ENCODE measurements at places on chromosomes 2 and 18.

- DNase-seq, result no peak
Observed at GRCh38 chr2:24820598-24821432, 27.6 kb downstream of the CENPO start.

DNA sequence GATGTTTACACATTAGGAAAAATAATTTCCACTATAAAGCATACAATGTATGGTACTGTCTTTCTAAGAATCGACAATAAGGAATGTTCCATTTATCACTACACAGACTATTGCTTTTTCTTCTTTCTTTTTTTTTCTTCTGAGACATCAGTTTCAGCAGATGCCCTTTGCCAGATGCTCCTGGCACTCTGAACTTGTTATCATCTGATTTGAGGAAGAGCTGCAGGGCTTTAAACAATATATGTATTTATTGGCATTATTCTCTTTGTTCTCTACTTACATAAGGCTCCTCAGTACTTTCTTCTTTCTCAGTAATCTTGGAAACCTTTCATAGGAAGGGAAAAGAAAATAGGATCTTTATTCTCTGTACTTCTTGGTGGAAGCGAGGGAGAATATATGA lies 45.0 kb upstream of the AGPS start:
- DNase-seq, result no peak

DNA sequence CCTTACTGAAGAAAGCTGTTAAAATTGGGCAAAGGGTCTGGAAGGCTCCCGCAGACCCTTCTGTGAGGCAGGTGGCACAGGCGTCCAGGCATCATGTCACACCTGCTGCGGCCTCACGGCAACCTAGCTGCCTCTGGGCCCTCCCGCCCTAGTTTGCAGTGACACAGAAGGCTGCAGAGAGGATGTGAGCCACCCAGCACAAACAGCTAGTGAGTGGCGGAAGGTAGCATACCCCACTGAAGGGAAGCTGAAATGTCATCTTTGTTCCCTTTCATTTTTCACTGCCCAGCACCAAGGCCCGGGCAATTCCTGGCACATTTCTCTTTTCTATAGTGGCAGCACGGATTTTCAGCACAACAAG lies 53.8 kb downstream of the TRAPPC12 start:
- DNase-seq, result no peak

DNA sequence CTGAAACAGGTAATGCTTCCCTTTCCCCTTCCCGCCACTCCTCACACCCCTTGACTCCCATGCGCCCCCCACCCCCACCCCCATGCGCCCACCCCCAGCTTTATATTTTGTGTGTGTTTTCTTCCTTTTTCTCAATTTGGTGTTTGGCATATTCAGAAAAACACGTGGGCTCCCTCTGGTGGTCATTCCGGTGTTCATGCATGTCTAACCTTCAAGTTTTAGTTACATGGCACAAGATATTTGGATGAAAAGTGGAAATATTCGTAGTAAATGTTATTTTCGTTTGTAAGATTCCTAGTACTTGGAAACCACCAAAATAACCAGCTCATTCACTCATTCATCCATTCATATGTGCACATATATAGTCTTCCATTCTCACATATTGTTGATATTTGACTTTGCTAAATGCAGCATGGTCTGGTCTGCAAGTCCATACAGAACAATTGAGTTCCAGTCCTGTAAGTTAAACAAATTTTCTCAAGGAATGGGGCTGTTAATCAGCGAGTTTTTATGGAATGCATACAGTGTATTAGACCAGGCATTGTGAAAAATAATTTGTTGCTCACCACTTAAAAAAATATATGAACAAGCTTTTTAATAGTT lies 143.6 kb upstream of the MAP3K20 start:
- no peak for DNase-seq

DNA sequence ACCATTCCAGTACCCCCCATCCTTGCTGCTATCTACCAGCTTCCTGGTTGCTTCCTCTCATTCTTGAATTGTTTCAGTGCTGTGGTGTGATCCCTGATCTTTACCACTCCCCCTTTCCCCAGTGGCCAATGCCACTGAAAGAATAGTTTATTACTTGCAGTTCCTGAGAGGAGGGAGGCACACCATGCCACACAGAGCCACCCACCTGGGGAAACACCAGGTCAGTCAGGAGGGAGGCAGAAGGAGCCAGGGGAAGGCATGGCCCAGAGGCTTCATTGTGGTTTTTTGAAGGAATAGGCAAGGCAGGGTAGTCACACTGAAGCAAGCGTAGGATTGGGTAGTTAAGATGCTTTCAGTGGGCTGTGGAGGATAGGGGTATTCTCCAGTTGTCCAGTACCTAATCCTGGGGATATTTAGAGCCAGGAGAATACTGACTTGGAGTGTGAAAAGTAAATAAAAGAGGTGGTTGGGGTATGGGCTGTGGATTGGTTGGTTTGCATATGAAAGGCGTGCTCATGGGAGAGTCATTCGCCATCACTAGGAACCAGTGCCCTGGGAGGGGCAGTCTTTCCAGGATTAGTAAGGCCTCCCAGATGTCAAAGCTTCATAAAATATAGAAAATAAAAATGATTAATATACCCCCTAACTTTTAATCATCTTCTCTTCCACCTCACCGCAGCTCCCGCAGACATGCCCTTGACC lies 6.7 kb upstream of the TMEM177 start:
- no peak for DNase-seq

GRCh38 chr2:197309691-197310231 lies 819 bp downstream of the ANKRD44 start:
- DNase-seq, result peak; percentile 49

- DNase-seq, result no peak
Observed at GRCh38 chr18:28963481-28963880, 786.6 kb upstream of the CDH2 start.

- no peak for DNase-seq
Observed at GRCh38 chr2:205763708-205764211, 81.5 kb downstream of the NRP2 start.

- no peak for DNase-seq
Observed at GRCh38 chr18:70523792-70524182, 234.9 kb downstream of the SOCS6 start.

- DNase-seq, result no peak
Observed at GRCh38 chr2:214232271-214232670, 178.6 kb upstream of the VWC2L start.

DNA sequence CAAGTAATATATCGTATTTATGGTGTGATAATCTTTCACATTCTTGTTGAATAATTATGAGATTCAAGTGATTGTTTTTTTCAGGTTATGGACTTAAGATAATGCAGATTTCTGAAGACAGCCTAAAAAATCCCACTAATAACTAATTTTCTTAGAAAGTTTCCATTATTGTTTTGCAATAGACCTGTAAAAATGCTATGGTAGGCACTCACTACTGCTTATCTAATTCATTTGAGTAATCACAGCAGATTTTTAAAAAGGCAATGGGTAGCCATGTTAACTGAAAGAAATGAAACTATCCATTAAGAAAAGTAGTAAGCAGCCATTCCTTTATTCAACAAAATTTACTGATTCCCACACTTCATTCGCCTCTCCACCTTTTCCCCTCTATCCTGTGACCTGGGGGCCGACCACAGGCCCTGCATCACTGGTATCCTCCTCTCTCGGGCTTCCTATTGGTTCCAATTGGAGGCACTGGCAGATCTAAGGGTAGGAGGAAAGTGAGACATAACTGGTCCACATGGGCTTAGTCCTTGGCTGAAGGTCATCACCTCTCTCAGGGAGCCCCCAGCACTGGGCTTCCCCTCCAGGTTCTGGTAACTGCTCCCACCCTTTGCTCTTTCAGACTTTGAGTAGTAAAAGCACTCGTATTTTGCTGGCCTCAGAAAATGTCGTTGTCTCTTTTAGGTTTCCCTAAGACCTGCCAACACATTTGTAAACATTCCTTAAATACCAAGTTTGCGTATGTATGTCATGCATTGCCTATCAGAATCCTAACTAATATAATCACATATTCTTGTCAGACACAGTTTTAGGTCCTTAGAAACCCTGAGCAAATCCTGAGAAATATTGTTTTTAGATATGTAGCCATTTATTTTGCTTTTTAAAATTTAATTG lies 18.5 kb downstream of the RBMS1 start:
- DNase-seq, result no peak

DNA sequence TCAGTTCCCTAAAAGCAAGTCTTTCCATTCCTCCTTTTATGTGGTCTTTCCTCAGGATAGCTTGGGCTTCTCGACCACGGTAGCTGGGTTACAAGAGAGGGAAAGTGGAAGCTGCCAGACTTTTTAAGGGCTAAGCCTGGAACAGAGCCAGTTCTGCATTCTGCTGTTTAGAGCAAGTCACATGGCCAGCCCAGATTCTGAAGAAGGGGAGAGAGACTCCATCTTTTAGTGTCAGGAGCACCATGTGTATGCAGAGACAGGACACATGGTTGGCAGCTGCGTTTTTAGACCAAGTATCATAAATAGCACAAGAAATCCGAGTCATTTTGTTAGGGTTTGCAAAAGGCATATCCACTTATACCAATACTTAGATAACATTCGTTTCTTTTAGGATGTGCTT lies 4.7 kb downstream of the HMSD start:
- DNase-seq, result no peak

DNA sequence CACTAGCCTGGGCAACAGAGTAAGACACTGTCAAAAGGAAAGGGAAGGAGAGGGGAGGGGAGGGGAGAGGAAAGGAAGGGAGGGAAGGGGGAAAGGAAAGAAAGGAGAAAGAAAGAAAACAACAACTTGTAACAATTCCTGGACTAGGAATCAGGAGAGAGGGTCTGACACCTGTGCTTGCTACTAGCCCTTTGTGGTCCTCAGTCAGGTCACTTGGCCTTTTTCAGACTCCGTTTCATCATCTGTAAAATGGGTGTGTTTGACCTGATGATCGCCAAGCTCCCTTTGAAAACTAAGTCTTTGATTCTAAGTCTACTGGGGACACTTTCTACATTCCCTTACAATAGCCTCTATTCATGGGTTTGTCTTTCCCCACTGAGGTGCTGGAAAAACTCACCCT lies 11.4 kb upstream of the ATP8B1 start:
- DNase-seq, result no peak

DNA sequence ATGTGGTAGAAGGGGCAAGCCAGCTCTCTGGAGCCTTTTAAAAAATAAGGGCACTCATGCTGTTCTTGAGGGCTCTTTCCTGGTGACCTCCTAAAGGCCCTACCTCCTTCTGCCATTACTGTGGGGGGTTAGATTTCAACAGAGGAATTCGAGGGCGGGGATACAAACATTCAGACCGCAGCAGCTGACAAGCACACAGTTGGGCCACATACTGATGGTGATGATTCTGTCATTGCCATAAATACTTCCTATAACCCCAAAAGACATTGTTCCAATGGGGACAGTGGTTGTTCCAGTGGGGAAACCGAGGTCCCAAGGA lies 67.0 kb downstream of the TSHZ1 start:
- DNase-seq, result no peak

- DNase-seq, result peak; percentile 5
Observed at GRCh38 chr2:71943238-71944182, 204.2 kb downstream of the CYP26B1 start.

GRCh38 chr2:150677551-150677950 lies 190.1 kb upstream of the RND3 start:
- DNase-seq, result no peak

DNA sequence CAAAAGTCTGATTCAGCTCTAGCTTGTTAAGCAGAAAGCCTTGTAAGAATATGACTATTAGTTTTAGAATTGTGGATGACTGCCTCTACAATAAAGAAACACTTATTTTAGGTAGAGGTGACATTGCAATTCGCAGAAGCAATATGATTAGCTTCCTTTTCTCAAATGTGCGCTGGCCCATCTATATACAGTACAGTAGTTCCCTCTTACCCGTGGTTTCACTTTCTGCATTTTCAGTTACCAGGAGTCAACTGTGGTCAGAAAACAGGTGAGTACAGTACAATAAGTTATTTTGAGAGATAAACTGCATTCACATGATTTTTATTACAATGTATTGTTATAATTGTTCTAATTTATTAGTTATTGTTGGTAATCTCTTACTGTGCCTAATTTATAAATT lies 405.1 kb downstream of the GPD2 start:
- DNase-seq, result no peak

GRCh38 chr2:151060287-151060686 lies 201.4 kb downstream of the RBM43 start:
- no peak for DNase-seq

DNA sequence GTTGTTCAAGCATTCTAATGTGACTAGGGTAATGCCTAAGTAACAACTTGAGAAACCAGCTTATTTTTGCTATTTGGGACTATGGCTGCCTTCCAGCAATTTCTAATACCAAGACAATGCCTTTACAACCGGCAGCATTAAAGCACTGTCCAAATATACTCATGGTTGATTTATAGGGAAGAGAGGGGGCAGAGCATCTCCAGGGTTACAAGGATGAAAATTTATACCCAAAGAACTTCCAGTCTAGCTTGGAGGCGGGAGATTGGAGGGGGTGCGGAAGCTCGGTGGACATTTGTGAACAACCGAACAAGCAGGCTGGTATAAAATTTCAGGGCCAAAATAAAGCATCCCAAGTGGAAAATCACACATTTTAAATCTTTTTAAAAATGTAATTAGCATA lies 294.9 kb upstream of the STON1 start:
- no peak for DNase-seq

GRCh38 chr2:56084111-56084901 lies 99.5 kb upstream of the CCDC85A start:
- DNase-seq, result no peak

GRCh38 chr2:189522435-189523151 lies 58.0 kb downstream of the SLC40A1 start:
- no peak for DNase-seq

GRCh38 chr2:239626961-239627592 lies 226.3 kb upstream of the HDAC4 start:
- no peak for DNase-seq

DNA sequence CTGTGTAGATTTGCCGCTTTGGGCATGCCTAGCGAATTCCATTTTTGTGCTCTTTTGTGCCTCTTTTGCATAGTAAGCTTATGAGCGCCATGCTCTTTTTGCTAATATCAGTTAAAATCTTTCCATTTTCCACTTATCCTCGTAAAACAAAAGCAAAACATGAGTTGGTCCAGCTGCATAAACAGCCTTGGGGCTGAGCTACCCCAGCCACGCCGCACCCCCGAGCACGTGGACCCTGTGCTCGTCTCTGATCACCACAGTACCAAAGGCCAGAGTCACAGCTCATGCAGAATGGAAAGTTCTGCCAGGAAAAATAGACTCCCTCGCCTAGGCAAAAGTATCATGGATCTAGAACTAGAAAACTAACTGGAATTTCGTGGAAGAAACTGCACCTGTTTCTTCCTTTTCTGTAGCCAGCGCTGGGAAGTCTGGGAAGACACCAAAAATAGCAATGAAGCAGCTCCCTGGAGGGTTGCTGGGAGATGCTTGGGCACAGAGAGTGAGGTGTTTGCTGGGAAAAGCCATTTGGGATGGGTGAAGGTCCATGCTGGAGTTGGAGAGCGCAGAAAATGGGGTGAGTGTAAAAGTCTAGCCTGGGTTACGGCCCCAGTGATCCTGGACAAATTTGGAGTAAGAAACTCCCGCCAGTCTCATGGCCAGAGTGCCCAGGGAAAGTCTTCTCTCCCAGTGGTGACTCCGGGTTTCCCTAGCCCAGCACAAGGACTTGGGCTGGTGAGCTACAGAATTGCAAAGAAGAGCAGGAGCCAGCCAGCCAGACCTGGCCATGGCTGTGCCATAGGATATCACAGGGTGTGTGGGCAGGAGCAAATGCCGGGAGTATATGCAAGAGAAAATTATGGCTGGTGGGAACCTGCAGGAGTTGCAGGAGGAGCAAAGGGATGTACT lies 218.4 kb downstream of the GBX2 start:
- DNase-seq, result no peak
